ENCODE measurements at places on chromosomes 11 and 22.
A peak's percentile ranks its signal among the peaks of the same experiment; 100 is the strongest.

DNA sequence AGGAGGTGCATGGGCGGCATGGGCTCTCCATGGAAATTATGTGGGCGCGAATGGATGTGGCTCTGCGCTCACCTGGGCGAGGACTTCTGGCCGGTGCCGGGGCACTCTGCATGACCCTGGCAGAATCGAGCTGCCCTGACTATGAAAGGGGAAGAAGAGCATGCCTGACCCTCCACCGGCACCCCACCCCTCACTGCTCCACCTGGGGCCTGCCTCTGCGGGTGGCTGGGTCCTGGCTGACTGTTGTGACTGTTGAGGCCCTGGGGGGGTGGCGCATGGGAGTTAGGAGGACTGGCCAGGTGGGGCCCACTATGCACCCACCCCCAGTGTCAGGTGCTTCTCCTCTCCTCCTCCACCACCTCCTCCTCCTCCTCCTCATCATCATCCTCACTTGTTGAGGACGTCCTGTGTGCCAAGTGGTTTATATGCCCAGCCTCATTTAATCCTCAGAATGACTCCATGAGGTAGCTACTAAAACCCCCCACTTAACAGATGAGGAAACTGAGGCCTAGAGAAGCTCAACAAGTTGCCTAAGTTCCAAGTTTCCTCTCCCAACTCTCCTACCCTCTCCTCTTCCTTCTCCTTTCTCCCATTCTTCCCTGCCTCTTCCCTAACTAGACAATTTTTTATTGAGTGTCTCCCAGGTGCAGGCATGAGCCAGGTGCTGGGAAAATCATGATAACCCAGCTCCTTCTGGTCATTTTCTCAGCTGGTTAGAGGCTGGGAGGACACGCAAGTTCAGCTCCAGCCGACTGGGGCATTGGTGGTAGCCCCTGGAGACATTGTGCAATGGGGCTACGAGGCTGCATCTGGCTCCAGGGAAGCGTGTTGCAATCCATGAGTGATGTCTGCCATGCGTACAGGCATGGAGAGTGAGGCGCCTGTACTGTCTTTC is 2.3 kb downstream of the MYEOV start:
- DNase-seq = no peak
- H3K27ac ChIP-seq = no peak overlapping the region
- H3K27me3 ChIP-seq = no peaks in the 10 kb centered on the region
- no peak overlapping the region for H3K4me3 ChIP-seq
- no peaks in the 10 kb centered on the region for H3K36me3 ChIP-seq

DNA sequence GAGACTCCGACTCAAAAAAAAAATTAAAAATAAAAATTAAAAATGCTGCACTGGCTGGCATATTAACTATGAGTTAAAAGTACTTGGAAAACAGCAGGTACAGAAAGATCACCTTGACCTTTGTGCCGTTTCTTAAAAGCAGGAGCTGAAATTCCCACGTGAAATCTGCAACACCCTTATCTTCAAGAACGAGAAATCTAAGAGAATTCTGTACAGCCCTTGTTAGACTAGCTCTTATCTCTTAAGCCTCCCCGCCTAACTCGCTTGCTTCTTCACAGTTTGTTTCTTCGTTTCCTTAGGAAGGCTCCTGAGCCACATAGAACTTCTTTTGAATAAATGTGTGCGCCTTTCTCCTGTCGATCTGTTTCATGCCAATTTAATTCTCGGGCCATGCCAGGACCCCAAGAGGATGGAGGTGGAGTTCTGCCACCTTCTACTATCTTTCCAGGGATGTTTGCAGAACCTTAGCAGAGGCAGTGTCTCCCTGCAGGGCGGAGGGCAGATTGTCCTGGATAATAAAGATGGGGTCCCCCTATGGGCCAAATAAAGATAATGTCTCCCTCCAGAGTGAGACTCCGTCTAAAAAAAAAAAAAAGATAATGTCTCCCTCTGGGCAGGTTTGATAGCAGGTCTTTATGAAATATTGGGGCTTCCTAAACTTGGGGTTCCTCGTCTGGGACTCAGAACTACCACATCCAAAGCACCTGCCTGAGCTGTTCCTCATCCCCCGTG is 27.4 kb upstream of the SYT8 start:
- no peak overlapping the region for H3K27ac ChIP-seq
- peak; percentile 62 for DNase-seq
- no peaks in the 10 kb centered on the region for H3K4me1 ChIP-seq

GRCh38 chr11:44483919-44484610 is 81.4 kb upstream of the CD82 start:
- no peak overlapping the region for H3K4me3 ChIP-seq
- H3K4me1 ChIP-seq = no peaks in the 10 kb centered on the region
- no peaks in the 10 kb centered on the region for H3K27me3 ChIP-seq
- H3K27ac ChIP-seq = no peak overlapping the region
- no peaks in the 10 kb centered on the region for H3K36me3 ChIP-seq
- DNase-seq = peak; percentile 62

- DNase-seq = no peak
- H3K4me3 ChIP-seq = no peak overlapping the region
Observed at GRCh38 chr11:72578991-72579815, 95.0 kb downstream of the PDE2A start.

GRCh38 chr22:22178992-22179391 is 65.6 kb upstream of the VPREB1 start:
- H3K27ac ChIP-seq = no peak overlapping the region
- H3K4me1 ChIP-seq = no peaks in the 10 kb centered on the region
- H3K27me3 ChIP-seq = peaks cover 98% of the 10 kb centered on the region
- H3K36me3 ChIP-seq = no peaks in the 10 kb centered on the region

GRCh38 chr11:3631331-3631730 is 10.5 kb downstream of the ART5 start:
- no peaks in the 10 kb centered on the region for H3K36me3 ChIP-seq
- DNase-seq = no peak
- H3K4me3 ChIP-seq = no peak overlapping the region
- H3K27me3 ChIP-seq = no peaks in the 10 kb centered on the region
- no peak overlapping the region for H3K27ac ChIP-seq
